ENCODE measurements at places on chromosomes 2 and 18. TPM values are rescaled to one million over a fixed set of nuclear protein-coding genes. Genes with fewer than 3 reads are reported as not detected.

GRCh38 chr2:169670215-169670651 is 24.0 kb downstream of the CFAP210 start:
- no peak for DNase-seq

GRCh38 chr2:134875309-134875708 is 36.9 kb downstream of the ACMSD start:
- DNase-seq, result no peak

DNA sequence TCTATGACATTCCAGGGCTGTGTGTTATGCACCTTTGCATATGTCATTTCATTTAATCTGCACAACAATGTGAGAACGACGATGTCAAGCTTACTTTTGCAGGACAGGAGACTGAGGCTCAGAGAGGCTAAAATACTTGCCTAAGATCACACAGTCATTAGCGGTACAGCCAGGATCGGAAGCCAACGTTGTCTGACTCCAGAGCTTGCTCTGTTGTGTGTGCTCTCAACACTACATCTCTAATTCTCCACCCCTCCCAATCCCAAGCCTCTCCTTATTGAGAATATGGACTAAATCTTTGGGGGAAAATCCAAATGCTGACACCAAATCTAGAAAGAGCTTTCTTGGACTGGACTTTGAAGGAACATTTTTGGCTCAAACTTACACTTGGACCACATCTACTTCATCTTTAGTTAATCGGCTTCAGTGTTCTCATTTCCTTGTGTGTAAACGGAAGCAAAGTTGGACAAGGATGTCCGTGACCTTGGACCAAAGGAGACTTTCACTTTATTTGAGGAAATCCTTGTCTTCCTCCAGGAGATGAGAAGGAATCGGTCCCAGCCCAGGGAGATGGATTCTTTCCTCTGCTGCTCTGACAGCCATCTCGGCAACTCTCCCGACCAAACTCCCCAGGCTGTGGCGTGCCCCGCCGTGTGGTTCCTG is 242.4 kb downstream of the LPIN1 start:
- DNase-seq, result no peak

GRCh38 chr18:6537475-6537874 is 122.8 kb upstream of the L3MBTL4 start:
- no peak for DNase-seq

GRCh38 chr18:58269931-58270330 is 225.9 kb downstream of the NEDD4L start:
- DNase-seq, result no peak

DNA sequence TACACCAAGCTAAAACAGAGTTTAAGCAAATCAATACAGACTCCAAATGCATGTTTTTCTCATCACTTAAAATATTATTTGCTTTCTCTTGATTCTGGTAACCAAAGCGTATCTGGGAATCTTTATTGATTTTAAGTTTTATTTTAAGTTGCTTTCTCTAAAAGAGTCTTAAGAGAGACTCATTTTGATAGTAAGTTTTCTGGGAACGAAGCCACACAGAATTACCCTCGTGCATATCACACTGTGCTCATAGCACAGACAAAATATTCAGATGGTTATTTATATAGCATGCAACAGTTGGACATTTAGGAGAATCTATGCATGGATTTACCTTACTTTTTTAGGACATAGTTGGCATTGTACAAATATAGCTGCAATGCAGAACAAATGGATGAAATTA is 597.5 kb upstream of the NRXN1 start:
- DNase-seq, result no peak

DNA sequence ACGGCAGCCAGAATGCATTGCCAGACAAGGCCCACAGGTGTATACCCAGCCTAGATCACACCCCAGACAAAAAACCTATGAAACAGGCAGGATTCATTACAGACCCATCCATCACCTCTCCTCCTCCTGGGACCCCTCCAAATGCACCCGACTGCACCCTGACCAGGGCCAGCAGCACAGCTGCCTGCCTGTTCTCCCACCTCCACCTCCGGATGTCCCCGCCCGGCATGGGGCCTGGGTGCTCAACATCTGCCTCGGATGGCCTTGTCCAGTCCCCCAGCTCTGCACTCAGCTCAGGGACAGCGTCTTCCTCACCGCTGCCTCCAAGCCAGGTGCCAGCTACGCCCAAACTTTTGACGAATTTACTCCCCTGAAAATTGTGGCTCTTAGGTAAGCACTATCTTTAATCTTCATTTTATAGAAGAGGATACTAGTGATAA is 91.1 kb downstream of the TPO start:
- DNase-seq, result no peak

DNA sequence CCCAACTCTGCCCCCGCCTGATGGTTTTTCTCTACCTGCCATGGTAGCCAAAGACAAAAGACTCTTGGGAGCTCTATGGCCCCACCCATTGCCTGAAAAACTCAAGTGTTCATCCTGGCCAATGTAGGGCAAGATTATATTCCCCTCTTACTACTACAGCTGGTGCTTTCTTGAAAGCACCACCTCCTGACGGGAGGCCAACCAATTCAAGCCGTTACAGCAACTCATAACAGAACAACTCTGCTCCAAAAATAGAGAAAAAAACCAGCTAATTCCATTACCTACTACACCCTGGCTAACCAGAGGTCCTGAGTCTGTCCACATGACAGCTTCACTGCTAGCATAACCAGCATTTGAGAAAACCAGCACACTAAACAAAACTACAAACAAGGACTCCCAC is 127.5 kb upstream of the GAREM1 start:
- no peak for DNase-seq

GRCh38 chr2:33000986-33001385 is 54.2 kb downstream of the LTBP1 start:
- DNase-seq, result no peak

GRCh38 chr2:166960702-166961270 is 72.5 kb downstream of the XIRP2 start:
- DNase-seq, result no peak

DNA sequence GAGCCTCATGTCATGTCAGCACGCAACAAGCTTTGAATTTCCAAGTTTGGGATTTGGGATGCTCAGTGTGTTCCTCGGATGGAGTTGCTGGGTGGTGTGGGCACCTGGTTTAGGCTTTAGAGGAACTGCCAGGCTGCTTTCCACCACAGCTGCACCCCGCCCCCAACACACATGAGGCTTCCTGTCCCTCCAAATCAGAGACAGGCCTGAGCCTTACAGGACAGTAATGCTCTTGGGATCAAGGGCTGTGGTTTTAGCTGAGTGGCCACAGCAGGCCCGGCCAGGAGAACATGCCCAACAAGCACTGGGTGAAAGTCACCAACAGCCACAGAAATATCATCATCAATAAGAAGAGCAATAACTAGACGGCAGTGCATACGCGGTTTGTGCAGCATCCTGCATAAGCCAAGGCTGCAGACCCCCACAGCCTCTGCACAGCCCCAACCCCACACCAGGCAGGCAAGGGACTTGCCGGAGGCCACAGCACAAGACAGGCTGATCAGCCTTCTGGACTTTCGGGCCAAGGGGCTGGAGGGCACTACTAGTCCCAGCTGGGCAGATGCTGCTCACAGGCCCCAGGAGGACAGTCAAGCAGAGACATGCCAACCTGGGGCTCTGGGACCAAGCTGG is 29.7 kb upstream of the GPC1 start:
- no peak for DNase-seq

DNA sequence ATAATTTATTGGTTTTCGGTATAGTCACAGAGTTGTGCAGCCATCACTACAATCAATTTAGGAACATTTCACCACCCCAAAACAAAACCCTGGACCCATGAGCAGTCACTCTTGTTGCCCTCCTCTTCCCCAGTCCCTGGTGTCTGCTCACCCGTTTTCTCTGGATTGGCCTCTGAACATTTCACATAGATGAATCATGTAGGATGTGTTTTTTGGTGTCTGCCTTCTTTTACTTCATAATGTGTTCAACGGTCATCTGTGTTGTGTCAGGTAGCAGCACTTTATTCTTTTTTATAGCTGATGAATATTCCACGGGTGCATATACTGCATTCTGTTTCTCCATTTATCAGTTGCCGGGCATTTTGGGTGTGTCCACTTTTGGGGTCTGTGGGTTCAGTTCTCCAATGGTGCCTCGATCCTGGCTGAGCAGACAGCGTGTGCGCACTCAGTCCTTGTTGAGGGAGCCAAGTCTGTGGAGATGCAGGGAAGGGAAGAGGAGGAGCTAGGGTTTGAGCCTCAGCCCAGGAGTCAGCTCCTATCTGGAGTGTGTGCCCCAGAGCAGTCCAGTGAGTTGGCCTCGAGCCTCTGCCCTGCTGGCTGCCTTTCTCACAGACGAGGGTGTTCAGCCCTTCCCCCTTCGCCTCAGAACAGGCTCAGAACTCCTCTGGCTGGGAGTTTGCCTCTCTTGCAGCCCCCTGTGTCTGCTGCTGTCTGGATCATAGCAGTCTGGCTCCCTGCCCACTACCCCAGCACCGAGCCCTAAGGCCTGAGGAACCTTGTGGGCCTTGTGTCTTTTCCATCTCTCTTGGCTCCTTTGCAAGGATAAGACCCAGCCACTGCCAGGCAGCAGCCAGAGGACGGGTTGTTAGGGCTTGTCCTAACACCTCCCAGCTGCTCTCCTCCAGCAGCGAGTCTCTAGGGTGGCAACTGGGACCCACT is 18.0 kb downstream of the C2orf74 start:
- peak; percentile 80 for DNase-seq

DNA sequence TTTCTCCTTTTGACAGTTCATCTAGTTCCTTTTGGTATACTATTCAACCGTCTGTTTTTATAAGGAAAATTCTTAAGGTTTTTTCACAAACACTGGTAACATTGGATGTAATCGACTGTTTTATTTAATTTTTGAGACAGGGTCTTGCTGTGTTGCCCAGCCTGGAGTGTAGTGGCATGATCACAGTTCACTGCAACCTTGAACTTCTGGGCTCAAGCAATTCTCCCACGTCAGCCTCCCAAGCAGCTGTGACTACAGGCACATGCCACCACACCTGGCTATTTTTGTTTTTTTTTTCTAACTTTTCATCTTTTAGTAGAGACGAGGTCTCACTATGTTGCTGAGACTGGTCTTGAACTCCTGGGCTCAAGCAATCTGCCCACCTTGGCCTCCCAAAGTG is 104.4 kb upstream of the DNMT3A start:
- no peak for DNase-seq

DNA sequence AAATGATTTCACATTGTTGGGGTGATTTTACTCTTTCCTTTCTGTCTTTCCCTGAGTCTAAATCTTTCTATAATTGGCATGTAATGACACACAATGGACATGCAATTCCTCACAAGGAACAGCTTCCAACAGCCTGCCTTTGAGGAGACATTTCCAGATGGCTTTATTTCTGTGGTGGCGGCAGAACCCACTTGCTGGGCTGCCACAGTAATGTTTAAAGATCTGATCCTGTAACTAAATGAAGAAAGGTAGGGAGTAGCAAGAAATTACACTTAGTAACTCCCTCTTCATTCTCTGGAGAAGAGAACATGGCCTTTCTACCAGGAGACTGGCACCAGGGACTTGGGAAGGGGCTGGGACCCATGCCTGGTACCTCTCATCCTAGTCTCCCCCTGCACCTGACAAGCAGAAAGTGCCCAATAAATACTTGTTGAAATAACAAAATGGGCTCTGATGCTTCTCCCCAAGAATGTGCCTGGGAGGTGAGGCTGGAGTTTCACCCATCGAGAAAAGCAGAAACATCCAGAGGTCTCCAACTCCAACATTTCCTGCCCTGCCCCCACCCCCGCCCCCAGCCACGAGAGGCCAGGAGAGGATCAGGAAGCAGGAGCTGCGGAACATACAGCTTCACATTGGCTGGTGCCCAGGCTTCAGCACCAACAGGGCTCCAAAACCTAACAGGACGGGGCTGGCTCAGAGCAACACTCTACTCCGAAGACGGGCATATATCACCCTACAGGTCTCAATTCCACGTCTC is 92.1 kb downstream of the PXDN start:
- no peak for DNase-seq

DNA sequence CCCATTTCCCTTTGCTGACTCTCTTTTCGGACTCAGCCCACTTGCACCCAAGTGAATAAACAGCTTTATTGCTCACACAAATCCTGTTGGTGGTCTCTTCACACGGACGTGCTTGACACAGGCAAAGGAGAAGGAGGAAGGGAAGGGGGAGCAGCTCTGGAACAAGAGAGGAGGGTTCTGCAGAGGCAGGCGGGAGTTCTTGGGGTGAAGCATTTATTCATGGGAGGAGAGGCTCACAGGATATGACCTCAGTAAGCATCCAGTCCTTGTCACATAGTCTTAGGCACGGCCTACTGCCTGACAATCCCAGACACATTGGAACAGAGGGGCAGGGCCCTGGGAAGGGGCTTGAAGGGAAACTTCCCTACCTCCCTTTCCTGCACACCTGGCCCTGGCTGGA is 171.7 kb upstream of the HS6ST1 start:
- no peak for DNase-seq

GRCh38 chr18:79772865-79773696 is 24.7 kb upstream of the KCNG2 start:
- no peak for DNase-seq

- DNase-seq, result no peak
Measured at GRCh38 chr2:141714496-141714895, 416.3 kb downstream of the LRP1B start.

DNA sequence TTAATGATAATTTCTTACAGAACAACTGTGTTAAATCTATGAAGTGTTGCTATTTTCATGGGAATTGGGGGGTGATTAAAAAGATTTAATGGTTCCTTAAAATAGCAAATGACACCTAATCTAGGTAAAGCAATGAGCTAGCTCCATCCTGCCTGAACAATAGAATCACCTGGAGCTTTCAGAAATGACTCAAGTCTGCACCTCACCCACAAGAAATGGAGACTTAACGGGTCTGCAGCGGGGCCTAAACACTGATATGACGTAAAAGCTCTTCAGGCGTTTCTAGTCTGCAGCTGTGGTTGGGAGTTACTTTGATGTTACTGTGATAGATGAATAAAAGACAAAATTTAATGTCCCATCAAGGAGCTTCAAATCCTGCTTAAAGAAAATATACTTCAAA is 328.2 kb downstream of the RND3 start:
- no peak for DNase-seq

DNA sequence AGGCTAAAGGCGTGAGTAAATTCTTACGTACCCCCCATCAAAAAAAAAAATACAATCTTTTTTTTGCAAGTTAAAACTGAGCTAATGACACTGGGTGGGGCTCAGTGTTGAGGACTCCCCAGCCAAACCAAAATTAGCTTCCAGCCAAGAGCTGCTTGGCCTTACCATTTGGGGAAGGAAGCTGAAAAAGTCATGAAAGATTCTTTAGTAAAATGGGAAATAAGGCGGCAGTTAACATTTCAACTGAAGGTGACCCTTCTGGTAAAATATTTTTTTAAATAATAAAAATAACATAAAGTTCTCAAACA is 16.4 kb downstream of the SMAD7 start:
- peak; percentile 40 for DNase-seq

GRCh38 chr2:208415255-208415654 is 8.7 kb downstream of the PTH2R start:
- DNase-seq, result no peak

- DNase-seq, result no peak
Measured at GRCh38 chr2:24038786-24039499, 8.2 kb downstream of the WDCP start.

DAPL1 gene
- not detected for total RNA-seq

C2orf66 gene
- total RNA-seq, result not detected

ERFE gene
- 5.1 TPM for total RNA-seq

CD207 gene
- total RNA-seq, result 0.10 TPM

SNED1 gene
- total RNA-seq, result 0.07 TPM

NOSTRIN gene
- not detected for total RNA-seq

PSME4 gene
- 24.3 TPM for total RNA-seq

Measured in G401 (cell line).